Immature natural killer cell (primary cell): ENCODE measurements at places on chromosomes 3 and 15.

DNA sequence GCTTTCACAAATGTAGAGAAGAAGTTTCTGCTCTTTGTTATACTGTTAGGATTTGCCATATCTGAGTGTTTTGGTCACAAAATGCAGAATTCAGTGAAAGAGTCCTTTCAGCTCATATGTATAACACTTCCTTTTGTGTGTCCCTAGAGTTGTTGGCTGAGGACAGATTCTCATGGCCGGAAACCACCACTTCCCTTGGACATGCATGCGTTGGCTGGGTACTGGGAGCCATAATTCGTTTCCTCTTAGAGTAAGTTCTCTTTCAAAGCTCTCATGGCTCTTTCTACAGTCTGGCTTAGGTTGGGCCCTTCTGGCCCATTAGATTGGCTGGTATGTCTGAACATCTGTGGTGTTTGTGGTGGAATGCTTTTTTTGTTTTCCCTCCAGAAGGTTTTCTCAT lies 298.5 kb downstream of the DIPK2A start:
- no peak for DNase-seq

GRCh38 chr15:80214910-80215309 lies 37.1 kb downstream of the CTXND1 start:
- no peak for DNase-seq

- no peak for DNase-seq
Measured at GRCh38 chr3:22296601-22297000, 545.6 kb upstream of the ZNF385D start.

DNA sequence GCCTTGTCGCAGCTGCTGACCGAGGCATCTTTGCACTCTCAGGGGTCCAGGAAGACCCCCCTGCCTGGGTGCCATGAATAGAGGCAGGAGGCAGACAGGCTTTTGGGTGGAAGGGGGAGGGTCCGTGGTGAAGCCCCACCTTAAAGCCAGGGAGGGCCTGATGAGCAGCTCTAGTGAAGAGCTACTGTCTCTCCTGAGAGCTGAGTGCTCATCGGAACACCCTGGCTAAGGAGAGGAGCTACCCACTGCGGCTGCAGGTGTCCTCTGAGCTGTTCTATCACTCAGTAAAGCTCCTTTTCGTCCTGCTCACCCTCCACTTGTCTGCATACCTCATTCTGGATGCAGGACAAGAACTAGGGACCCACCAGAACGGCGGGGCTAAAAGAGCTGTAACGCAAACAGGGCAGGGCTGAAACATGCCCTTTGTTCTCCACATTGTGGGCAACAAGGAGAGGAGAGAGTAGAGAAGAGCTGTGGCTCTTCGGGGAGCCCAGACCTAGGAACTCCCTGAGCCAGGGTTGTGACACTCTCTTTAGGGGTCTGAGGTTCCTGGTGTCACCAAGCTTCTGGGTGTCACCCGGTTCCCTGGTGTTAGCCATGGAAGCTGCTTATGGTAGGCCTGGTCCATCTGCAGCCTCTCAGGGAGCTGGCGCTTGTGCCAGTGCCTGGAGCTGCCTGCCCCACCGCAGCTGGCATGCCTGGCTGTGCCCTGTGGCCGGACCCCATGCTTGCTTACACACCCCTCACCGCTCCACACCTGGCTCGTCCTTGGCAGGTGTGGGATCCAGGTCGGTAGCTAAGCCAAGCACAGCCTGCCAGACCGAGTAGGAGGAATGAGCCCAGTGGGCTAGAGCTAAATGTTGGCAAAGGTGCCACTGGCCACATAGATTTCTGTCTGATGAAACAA lies 26.2 kb upstream of the TFG start:
- no peak for DNase-seq

- DNase-seq, result no peak
Measured at GRCh38 chr15:64351265-64351664, 4.7 kb downstream of the CSNK1G1 start.

DNA sequence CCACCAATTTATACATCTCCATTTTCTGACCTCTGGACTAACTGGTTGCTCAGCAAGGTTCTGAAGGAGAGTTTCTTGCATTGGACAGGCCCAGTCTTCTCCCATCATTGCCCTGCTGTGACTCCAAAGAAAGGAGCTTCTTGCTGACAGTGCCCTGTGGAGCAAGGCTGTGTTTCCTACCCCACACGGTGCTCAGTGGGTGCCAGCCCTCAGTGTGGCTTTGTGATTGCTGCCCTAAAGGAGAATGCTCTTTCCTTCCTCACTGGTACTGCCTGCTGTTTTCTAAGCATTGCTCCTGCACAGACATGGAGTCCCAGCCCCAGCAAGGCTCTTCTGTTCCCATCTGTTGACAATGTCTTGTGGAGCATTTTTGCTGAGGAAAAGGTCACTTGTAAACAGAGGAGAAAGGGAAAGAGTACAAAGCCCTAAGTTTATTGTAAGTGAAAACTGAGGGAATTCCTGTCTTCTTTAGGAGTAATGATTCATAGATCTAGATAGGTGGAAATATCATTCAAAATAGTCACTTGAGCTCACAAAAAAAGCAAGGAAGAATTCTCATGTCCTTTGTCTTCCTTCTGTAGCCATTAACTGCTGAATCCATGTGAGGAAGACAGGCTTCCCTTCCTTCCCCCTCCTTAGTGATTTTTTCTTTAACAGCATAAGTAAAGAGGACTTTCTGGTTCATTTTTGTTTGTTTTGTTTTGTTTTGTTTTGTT lies 62.9 kb downstream of the HMG20A start:
- DNase-seq, result no peak

DNA sequence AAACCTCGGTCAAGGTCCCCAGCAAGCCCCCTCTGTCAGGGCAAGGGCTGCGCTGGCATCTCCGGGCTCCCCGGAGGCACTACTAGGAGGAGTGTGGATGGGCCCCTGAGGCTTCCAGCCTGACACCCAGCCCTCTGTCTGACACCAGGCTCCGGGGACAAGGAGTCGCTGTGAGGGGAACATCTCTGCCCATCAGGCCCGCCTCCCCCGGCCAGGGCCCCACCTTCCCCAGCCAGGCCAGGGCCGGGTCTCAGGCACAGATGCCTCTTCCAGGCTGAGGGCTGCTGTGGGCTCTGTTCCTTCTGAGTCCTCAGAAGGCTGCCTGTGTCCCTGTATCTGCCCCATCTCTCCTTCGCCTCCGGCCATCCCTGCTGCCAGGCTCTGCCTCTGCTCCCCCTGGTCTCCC lies 15.8 kb downstream of the CSPG4 start:
- DNase-seq, result no peak
